MV-4-11 (cell line): ENCODE measurements at places on chromosomes 16 and 17.

DNA sequence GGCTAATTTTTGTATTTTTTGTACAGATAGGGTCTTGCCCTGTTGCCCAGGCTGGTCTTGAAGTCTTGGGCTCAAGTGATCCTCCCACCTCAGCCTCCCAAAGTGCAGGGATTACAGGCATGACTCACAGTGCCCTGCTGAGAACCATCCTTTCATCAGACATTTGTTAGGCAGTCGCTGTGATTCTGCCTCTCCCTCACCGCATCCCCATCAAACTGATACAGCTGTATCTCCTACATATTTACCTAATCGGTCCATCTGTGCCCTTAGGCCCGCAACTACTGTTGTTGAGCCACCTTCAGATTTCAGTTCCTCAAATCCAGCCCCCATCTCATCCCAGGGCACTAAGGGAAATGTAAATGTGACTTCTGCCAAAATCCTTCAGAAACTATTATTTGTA, 2.0 kb upstream of the SLC43A2 start:
- DNase-seq, result peak; percentile 56

GRCh38 chr16:24909856-24910255, 64.1 kb downstream of the SLC5A11 start:
- no peak for DNase-seq

DNA sequence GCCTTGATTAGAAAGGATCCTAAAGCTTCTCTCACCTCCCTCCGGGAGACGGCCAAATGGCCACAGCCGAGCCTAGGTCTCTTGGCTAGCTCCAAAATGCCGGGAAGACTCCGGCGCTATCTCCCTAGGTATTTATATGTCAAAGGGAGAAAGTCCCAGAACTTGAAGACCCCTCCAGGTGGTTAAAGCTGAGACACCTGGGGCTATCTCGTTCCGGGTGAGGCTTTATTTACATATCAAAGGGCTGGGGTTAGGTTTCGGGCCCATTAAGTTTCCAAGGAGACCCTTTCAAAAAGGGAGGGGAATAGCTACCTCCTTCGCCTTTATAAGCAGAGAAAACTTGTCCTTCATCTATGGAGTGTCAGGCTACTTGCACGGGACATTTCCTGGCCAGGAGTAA, 70.9 kb upstream of the KIFC3 start:
- no peak for DNase-seq

GRCh38 chr16:19913340-19913645, 28.6 kb upstream of the GPRC5B start:
- no peak for DNase-seq

DNA sequence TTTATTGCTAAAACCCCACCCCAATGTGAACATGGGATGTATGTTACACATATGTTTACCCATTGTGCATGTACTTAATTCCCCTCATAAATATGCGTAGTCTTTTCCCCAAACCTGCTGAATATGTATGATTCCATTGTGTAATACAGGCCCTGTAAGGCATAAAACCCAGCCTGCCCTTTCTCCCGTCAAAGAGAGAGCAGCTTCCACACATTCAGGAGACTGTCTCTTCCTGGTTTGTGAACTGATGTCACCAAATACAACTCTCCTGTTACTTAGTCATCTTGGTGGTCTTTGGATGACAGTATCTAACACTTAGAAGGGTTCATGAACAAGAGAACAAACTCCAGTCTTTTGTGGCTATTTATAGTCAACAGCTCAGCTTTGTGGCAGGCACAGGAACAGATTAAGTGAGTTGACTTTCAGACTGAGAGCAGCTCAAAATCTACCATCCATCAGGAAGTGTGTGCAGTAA, 24.7 kb upstream of the TMC7 start:
- peak; percentile 48 for DNase-seq
